SK-N-MC (cell line): ENCODE measurements at places on chromosomes 11 and 22.

- no peak for DNase-seq
Measured at GRCh38 chr11:109914038-109914437, 179.2 kb upstream of the ZC3H12C start.

GRCh38 chr11:44286268-44286880, 23.6 kb downstream of the ALX4 start:
- no peak for DNase-seq

DNA sequence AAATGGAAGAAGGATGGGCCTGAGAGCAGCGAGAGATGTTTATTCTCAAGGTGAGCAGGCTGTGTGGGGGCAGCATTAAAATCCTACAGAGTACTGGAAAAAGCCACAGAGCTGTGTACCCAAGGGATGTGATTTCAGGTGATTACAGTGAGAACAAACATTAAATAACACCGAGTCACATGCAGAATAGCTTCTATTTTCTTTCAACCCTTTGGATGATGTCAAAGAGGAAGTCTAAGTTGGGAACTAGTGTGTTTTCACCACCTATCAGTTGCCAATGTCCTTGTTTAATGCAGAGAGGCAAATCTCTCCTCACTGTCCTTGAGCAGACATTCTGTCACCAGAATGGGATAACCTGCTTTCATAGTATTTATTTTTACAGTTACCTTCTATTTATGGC, 379.6 kb upstream of the NARS2 start:
- no peak for DNase-seq

GRCh38 chr11:18280438-18281045, 14.5 kb downstream of the SAA1 start:
- DNase-seq, result no peak

DNA sequence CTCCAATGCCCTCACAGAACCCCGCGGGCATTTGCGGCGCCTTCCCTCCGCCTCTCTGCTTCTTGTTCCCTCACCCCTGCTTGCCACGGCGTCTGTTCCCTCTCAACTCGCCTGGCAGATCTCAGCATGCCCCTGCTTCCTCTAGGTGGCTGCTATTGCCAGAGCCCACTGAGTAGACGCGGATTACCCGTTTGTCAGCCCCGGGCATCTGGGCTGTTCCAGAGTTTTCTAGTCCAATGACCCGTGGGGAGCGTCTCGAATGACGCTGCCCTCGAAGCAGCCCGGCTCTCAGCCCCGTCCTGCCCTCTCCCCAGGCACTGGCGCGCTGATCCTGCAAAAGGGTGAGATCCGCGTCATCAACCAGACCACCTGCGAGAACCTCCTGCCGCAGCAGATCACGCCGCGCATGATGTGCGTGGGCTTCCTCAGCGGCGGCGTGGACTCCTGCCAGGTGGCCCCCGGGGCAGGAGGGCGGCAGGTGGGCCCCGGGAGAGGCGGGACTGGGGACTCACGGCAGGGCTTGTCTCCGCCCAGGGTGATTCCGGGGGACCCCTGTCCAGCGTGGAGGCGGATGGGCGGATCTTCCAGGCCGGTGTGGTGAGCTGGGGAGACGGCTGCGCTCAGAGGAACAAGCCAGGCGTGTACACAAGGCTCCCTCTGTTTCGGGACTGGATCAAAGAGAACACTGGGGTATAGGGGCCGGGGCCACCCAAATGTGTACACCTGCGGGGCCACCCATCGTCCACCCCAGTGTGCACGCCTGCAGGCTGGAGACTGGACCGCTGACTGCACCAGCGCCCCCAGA, 49.7 kb downstream of the ST14 start:
- DNase-seq, result no peak

- no peak for DNase-seq
Measured at GRCh38 chr11:75478783-75479596, 46.0 kb upstream of the KLHL35 start.

GRCh38 chr11:106127604-106128003, 50.1 kb downstream of the AASDHPPT start:
- DNase-seq, result no peak

DNA sequence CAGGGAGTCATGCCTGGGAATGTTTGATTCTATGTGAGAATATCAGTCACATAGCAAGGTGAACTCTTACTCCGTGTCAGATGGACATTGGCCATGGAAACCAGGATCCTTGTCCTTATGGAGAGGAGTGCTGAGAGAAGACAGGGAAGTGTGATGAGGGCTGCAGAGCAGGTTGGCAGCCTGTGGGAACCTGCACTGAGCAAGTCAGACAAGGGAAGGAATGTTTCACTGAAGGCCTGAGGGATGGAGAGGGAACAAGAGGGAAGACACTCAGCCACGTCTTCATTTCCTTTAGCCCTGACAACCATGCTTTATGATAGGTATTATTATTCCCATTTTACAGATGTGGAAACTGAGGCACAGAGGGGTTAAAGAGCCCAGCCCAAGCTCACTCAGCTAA, 38.4 kb upstream of the HORMAD2 start:
- no peak for DNase-seq

GRCh38 chr11:61540528-61540927, 32.0 kb downstream of the LRRC10B start:
- DNase-seq, result no peak

GRCh38 chr11:45924036-45924915, 1.8 kb downstream of the LARGE2 start:
- DNase-seq, result no peak

GRCh38 chr11:11553573-11553972, 68.2 kb downstream of the GALNT18 start:
- DNase-seq, result no peak

DNA sequence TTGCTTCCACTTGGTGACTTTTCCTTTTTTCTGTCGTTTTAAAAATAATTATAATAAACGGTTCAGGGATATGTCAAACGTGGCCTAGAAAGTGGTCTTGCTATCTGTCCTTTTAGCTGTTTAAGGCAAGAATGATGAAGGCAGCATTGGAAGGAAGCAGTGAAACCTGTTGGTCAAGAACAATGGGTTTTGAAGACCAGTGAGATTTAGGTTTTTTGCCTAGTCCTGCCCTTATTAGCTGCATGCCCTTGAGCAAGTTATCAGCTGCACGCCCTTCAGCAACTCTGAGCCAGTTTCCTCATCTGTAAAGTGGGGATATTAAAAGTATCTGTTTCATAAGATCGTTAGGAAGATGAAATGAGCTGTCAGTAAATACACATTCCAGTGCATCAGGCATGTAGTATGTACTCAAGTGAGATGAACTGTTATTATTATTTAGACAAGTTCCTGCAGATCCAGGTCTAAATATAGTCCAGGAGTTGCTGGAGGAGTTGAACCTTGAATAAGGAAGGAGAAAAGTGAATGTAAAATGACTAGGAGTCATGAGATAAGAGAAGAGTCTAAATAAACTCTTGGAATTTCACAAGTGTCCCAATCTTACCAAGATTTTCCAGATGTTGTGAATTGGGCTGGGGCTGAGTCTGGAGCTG, 90.8 kb upstream of the HSD17B12 start:
- no peak for DNase-seq

- DNase-seq, result no peak
Measured at GRCh38 chr22:17237038-17237668, 17.9 kb upstream of the ADA2 start.

- peak; percentile 76 for DNase-seq
Measured at GRCh38 chr22:26364066-26365015, 64.7 kb upstream of the ASPHD2 start.

- DNase-seq, result no peak
Measured at GRCh38 chr11:15805726-15806125, 550.6 kb downstream of the SOX6 start.

DNA sequence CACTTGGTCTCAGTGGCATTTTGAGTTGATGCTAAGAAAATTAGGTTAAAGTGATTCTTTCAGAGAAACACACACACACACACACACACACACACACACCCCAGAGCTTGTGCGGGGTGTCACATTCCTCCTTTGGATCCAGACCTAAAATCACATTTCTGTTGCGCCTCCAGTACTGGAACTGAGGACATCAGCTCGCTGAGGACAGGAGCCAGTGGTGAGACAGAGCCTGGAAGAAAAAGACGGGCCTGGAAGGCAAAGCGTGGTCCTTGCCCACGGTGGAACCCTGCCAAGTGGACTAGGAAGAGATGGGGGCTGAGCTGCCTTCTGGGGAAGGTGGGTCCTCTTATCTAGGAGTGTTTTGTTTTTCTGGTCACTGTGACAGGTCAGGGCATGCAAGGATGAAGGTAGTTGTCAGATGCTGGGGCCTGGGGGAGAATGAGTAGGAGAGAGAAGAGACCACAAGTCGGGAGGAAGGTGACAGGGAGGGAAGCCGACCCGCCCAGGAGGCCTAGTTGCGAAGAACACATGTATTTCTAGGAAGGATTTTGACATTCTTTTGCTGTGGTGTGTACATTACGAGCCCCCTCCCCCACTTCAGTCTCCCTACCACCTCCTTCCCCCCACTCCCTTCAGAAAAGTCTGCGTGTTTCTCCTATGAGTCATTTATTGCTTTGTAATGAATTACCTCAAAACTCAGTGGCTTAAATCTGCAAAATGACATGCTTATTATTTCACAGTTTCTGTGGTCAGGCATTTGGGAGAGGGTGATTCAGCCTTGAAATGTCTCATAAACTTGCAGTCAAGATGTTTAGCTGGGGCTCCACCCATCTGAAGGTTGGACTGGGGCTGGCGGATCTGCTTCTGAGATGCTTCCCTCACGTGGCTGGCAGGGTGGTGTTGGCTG, 4.8 kb upstream of the ELFN2 start:
- no peak for DNase-seq

GRCh38 chr11:92779746-92780145, 189.7 kb upstream of the MTNR1B start:
- DNase-seq, result no peak

GRCh38 chr11:119854521-119854920, 125.5 kb upstream of the NECTIN1 start:
- DNase-seq, result no peak

DNA sequence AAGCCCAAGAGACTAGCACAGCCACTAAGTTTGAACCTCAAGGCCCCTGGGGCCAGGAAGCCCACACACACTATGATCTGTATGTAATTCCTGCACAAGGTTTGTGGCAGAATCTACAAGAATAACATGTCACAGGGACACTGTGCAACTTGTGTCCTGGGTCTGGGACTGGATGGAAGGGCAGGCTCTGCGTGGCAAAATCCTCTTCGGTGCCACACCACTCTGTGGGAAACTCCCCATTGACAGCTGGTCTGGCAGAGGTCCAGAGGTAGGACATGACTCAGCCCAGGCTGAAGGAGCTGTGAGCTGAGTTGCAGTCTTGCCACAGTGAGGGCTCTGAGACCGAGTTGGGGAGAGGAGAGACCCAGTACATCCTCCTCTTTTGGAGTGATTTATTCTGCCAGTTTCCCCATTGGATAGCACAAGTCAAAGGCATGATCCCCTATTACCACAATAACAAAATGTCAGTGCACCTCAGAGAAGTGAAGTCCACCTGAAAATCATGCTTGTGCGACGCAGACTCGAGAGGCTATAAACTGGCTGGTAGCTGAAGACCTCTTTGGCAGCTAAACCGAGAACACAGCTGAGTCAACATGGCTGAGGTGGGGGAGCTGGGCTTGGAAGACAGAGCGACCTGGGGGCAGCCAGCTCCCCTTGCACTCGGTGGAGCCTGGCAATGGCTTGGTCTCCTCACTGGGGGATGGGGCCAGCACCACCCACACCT, 23.3 kb upstream of the SERPIND1 start:
- no peak for DNase-seq

GRCh38 chr11:81071606-81072005, 1630.8 kb upstream of the TENM4 start:
- no peak for DNase-seq

- DNase-seq, result no peak
Measured at GRCh38 chr11:122812638-122813037, 25.7 kb upstream of the CRTAM start.

GRCh38 chr11:112118176-112118575, 31.5 kb downstream of the SDHD start:
- no peak for DNase-seq

DNA sequence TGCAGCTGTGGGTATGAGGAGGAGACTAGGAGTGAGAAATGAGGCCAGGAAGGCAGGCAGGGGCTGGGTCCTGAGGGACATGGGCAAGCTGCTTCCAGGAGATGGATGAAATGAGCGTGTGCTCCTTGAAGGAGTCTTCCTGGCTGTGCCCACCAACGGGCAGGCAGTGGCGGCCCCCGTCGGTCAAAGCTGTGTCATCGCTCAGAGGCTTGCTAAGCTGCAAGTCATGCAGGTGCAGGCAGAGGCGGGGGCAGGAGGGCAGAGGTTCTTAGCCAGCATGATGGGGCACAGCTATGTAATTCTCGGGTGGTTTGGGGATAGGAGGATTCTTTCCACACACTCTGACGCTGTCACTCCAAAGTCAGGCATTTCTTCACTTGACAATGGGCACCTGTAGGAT, 12.5 kb upstream of the PEX26 start:
- DNase-seq, result no peak

- no peak for DNase-seq
Measured at GRCh38 chr11:118971646-118972045, at the start of gene FOXR1. Gene FOXR1 (plus strand): TSS chr11:118971761. CDS start chr11:118971932, 171 bp downstream.

- no peak for DNase-seq
Measured at GRCh38 chr11:95641495-95641894, 148.1 kb downstream of the FAM76B start.

GRCh38 chr11:120173807-120174206, 35.9 kb upstream of the TRIM29 start:
- DNase-seq, result no peak

- no peak for DNase-seq
Measured at GRCh38 chr11:10265936-10266335, 28.1 kb downstream of the SBF2 start.

- DNase-seq, result no peak
Measured at GRCh38 chr11:64268025-64268892, 16.2 kb downstream of the BAD start.

- DNase-seq, result no peak
Measured at GRCh38 chr11:114774599-114775361, 96.5 kb downstream of the NXPE2 start.

GRCh38 chr11:109864834-109865547, 228.2 kb upstream of the ZC3H12C start:
- no peak for DNase-seq

GRCh38 chr11:44831605-44832394, 105.0 kb downstream of the TSPAN18 start:
- DNase-seq, result no peak

- no peak for DNase-seq
Measured at GRCh38 chr11:68021167-68021787, 9.2 kb upstream of the NDUFS8 start.

GRCh38 chr11:61963282-61964057, 4.0 kb downstream of the FTH1 start:
- DNase-seq, result no peak

- no peak for DNase-seq
Measured at GRCh38 chr11:121996574-121996973, 119.4 kb downstream of the BLID start.

- no peak for DNase-seq
Measured at GRCh38 chr11:76677458-76677765, 6.9 kb upstream of the LRRC32 start.
